Neural crest cell (in vitro differentiated cells): ENCODE measurements at places on chromosomes 6 and 20. TPM values are rescaled to one million over a fixed set of nuclear protein-coding genes. Genes with fewer than 3 reads are reported as not detected.

PRICKLE4 gene
- 2.9 and 4.1 TPM in 2 replicates for total RNA-seq

EYA2 gene
- 1.3 and 1.4 TPM in 2 replicates for total RNA-seq

GSS gene
- total RNA-seq = 78.8 and 84.5 TPM in 2 replicates

LAMA4 gene
- total RNA-seq = 14.7 and 18.0 TPM in 2 replicates

SLC35B2 gene
- 70.5 and 77.7 TPM in 2 replicates for total RNA-seq

SLC17A3 gene
- total RNA-seq = not detected in 2 replicates

CBLN4 gene
- total RNA-seq = not detected in 2 replicates

SEL1L2 gene
- not detected in 2 replicates for total RNA-seq

NINL gene
- total RNA-seq = 41.2 and 44.0 TPM in 2 replicates

CDH4 gene
- 7.8 and 8.9 TPM in 2 replicates for total RNA-seq

MED23 gene
- 30.0 and 30.5 TPM in 2 replicates for total RNA-seq

DNA sequence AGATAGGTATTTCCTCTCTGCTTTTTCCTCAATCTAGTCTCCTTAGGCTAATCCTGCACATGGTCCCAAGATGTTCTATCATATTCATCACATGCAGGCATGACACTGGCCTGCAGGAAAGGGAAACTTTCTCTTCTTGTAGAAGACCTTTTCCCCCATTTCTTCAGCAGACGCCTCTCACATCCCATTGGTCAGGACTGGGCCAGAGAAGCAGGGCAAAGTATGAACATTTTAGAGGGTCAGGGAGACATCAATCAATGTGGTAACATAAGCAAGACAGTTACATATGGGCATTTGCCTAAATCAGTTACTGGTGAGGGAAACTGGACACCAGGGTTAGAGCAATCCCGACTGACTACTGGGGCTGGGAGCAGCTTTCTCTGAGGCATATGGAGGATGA, 90.1 kb downstream of the CRYBG1 start:
- no peak for DNase-seq
- no peaks in the 10 kb centered on the region for H3K36me3 ChIP-seq
- H3K4me1 ChIP-seq = no peaks in the 10 kb centered on the region
- H3K27ac ChIP-seq = no peak overlapping the region
- peaks cover 4% of the 10 kb centered on the region for H3K27me3 ChIP-seq

DNA sequence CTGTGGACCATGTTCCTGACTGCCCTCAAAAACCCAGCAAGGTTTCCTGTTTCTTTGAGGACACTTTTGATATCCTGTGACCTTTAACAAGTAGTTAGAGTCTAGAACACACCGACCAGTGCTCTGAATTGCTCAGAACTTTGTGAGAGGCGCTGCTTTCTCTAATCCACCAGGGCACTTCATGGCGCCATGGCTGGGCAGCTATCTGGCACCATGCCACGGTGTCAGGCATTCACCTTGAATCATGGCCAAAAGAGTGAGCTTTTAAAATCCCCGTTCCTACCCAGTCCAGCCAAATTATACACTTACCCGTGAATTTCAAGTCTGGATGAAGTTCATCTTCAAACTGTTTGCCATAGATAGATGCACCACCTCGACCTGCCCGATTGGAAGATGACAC, 17.0 kb upstream of the CPNE5 start:
- no peak overlapping the region for H3K27ac ChIP-seq
- no peak for DNase-seq
- no peaks in the 10 kb centered on the region for H3K27me3 ChIP-seq
- peaks cover 10% of the 10 kb centered on the region for H3K4me1 ChIP-seq
- H3K4me3 ChIP-seq = no peak overlapping the region
- peaks cover 8% of the 10 kb centered on the region for H3K36me3 ChIP-seq

DNA sequence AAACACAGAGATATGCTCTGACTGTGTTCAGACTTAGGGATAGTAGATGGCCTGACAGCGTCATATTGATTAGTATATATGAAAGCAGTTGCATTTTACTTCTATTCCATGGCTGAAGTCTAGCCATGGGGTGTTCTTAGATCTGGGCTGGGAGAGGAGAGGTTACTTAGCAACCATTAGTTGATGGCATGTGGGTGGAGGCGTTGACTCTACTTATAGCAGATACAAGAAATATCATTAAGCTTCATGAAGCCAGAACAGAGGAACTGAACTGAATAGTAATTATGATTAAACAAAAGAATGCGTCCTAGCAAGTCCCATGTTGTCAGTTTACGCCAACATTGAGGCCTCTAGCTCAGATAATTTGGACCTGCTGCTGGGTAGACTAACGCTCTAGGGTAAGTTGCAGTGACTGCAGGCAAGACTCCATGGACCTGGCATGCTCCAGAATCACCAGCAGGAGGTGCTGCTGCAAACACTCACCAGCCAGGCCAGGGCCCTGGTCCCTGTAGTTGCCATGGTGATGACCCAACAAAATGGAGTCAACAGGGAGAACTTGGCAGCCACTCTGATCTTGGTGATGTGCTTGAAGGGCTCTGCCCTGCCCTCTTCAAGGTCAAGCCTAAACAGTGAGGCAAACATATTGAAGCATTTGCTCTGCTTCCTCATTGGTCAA, 477.3 kb downstream of the PREX1 start:
- no peak overlapping the region for H3K27ac ChIP-seq
- peaks cover 23% of the 10 kb centered on the region for H3K4me1 ChIP-seq
- no peak for DNase-seq
- no peak overlapping the region for H3K4me3 ChIP-seq

DNA sequence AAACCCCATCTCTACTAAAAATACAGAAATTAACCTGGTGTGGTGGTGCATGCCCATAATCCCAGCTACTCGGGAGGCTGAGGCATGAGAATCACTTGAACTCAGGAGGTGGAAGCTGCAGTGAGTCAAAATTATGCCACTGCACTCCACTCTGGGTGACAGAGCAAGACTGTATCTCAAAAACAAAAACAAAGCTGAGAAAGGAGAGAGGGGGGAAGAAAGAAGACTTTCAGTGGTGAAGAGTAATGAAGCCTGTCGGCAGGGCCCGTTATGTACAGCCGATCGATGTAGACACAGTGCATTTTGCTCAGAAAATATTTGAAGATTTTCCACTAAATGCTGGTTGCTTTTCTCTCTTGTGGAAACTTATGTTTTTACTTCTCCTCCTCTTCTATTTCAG, 13.8 kb downstream of the VAPB start:
- peaks cover 8% of the 10 kb centered on the region for H3K36me3 ChIP-seq
- no peaks in the 10 kb centered on the region for H3K27me3 ChIP-seq
- no peak for DNase-seq
- peaks cover 20% of the 10 kb centered on the region for H3K4me1 ChIP-seq
- H3K27ac ChIP-seq = no peak overlapping the region
- H3K4me3 ChIP-seq = no peak overlapping the region

DNA sequence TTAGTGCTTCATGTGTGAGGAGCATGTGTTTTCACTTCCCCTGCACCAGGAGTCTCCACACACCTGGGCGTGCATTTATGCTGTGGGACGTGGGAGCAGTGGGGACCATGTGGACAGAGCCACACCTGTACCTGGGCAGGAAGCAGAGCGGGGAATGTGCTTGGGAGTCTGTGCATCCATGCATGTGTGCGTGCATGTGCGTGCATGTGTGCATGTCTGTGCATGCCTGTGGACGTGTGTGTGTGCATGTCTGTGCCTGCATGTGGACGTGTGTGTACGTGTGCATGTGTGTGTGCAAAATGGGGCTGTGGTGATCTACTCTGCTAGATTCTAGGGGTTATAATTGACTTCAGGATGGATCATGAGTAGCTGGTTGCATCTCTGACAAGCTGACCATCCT, 224.0 kb upstream of the GMDS start:
- DNase-seq = no peak
- no peak overlapping the region for H3K27ac ChIP-seq
- H3K36me3 ChIP-seq = no peaks in the 10 kb centered on the region
- H3K4me1 ChIP-seq = no peaks in the 10 kb centered on the region
- no peak overlapping the region for H3K4me3 ChIP-seq

DNA sequence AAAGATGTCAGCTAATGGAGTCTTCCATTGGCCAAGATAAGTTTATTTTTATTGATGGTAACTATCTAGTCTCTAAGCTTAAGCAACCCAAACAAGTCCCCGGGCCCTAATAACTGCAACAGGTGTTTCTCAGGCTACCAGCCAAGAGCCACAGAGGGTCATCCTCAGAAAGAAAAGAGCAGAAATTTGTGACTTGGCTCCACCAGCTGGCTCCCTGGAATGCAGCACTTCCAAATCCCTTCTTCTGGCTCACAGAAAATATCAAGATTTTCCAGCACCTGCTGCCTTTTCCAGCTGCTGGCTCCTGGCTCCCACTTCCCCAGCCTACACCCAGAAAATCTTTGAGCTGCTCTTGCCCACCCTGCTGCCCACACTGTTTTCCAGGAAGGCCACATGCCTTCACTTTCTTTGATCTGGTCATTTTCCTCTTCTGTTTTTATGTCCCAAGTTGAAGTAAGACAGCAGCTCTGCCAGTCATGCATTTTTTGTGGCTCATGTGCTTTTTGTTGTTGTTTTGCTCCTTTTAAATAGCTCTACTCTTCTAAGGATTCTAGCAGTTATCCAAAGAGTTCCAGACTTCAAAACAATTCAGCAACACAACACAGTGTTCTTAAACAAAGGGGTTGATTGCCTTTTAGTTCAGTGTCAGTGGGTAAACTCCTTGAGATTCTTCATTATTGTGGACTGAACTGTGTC, 151.0 kb upstream of the SMLR1 start:
- no peaks in the 10 kb centered on the region for H3K27me3 ChIP-seq
- no peak overlapping the region for H3K4me3 ChIP-seq
- no peak overlapping the region for H3K27ac ChIP-seq
- H3K4me1 ChIP-seq = peaks cover 3% of the 10 kb centered on the region
- no peak for DNase-seq
- H3K36me3 ChIP-seq = no peaks in the 10 kb centered on the region

GRCh38 chr20:47202733-47203667, 153.5 kb downstream of the ZMYND8 start:
- H3K4me1 ChIP-seq = peaks cover 16% of the 10 kb centered on the region
- H3K4me3 ChIP-seq = no peak overlapping the region
- no peak for DNase-seq
- peak overlapping the region; percentile 0 for H3K27ac ChIP-seq
- no peaks in the 10 kb centered on the region for H3K27me3 ChIP-seq

GRCh38 chr6:3214898-3215297, 12.6 kb downstream of the TUBB2B start:
- no peaks in the 10 kb centered on the region for H3K36me3 ChIP-seq
- no peak for DNase-seq
- H3K27ac ChIP-seq = no peak overlapping the region
- H3K4me1 ChIP-seq = no peaks in the 10 kb centered on the region
- no peaks in the 10 kb centered on the region for H3K27me3 ChIP-seq

- no peaks in the 10 kb centered on the region for H3K4me1 ChIP-seq
- H3K36me3 ChIP-seq = no peaks in the 10 kb centered on the region
- no peak overlapping the region for H3K4me3 ChIP-seq
Measured at GRCh38 chr6:10451828-10452509, 37.1 kb upstream of the TFAP2A start.

- H3K27me3 ChIP-seq = no peaks in the 10 kb centered on the region
- peaks cover 2% of the 10 kb centered on the region for H3K36me3 ChIP-seq
- DNase-seq = no peak
- H3K4me3 ChIP-seq = no peak overlapping the region
- H3K4me1 ChIP-seq = peaks cover 38% of the 10 kb centered on the region
- peak overlapping the region; percentile 15 for H3K27ac ChIP-seq
Measured at GRCh38 chr6:3372184-3372846, 84.5 kb downstream of the SLC22A23 start.

DNA sequence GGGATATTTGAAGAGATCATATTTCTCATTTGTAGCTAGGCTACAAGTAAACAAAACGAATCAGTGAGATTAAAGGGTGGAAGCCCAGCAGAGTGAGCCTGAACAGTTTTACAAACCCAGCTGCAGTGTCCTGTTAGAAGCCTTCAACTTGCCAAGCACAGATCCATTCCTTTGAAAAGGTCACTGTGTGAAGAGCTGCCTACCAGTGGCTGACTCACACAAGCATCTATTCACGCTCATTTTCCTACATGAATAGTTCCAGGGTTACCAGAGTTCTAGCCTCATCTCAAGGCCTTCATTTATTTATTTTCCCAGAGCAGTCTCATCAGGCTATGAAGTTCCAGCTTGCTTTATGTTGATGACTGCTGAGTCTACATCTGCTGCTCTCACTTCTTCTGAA, 25.7 kb upstream of the MLIP start:
- no peaks in the 10 kb centered on the region for H3K36me3 ChIP-seq
- H3K4me1 ChIP-seq = peaks cover 10% of the 10 kb centered on the region
- DNase-seq = no peak
- H3K27ac ChIP-seq = peak overlapping the region; percentile 61

GRCh38 chr6:137136065-137136464, 37.4 kb downstream of the IL22RA2 start:
- DNase-seq = no peak
- H3K27me3 ChIP-seq = no peaks in the 10 kb centered on the region
- H3K27ac ChIP-seq = no peak overlapping the region

- no peaks in the 10 kb centered on the region for H3K36me3 ChIP-seq
- no peak overlapping the region for H3K27ac ChIP-seq
- H3K27me3 ChIP-seq = peaks cover 72% of the 10 kb centered on the region
- H3K4me3 ChIP-seq = peak overlapping the region; percentile 90
- H3K4me1 ChIP-seq = peaks cover 4% of the 10 kb centered on the region
Measured at GRCh38 chr6:123804014-123804786, 535 bp downstream of the NKAIN2 start.

DNA sequence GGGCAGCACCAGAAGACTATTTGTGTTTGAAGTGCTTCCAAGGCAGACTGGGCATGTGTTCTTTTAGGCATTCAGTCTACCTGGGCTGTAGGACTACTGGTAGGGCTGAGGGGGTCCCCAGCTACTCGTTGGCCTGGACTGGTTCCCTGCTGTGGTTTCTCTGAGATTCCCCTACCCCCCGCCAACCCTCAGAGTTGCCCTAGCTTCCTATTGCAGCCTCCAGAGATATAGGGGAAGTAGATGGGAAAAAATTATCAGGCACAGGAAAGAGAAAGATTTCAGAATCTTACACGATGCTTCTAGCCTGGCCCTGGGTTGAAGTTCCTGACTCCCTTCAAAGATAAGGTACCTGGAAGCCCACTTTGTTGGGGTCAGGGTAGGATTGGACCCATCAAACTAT, 22.5 kb downstream of the BRPF3 start:
- H3K27me3 ChIP-seq = no peaks in the 10 kb centered on the region
- peak overlapping the region; percentile 57 for H3K27ac ChIP-seq
- peaks cover 14% of the 10 kb centered on the region for H3K36me3 ChIP-seq
- no peaks in the 10 kb centered on the region for H3K4me1 ChIP-seq
- DNase-seq = no peak
- H3K4me3 ChIP-seq = no peak overlapping the region

- peaks cover 22% of the 10 kb centered on the region for H3K4me1 ChIP-seq
- peaks cover 21% of the 10 kb centered on the region for H3K36me3 ChIP-seq
- no peak overlapping the region for H3K27ac ChIP-seq
- H3K27me3 ChIP-seq = no peaks in the 10 kb centered on the region
- DNase-seq = no peak
- H3K4me3 ChIP-seq = no peak overlapping the region
Measured at GRCh38 chr6:108702106-108702851, 141.6 kb downstream of the FOXO3 start.

GRCh38 chr20:10090588-10091166, 55.9 kb downstream of the ANKEF1 start:
- H3K27me3 ChIP-seq = no peaks in the 10 kb centered on the region
- no peaks in the 10 kb centered on the region for H3K36me3 ChIP-seq
- no peak overlapping the region for H3K27ac ChIP-seq
- peaks cover 18% of the 10 kb centered on the region for H3K4me1 ChIP-seq
- peak; percentile 23 for DNase-seq

- no peak overlapping the region for H3K4me3 ChIP-seq
- H3K4me1 ChIP-seq = no peaks in the 10 kb centered on the region
- H3K27ac ChIP-seq = no peak overlapping the region
- no peak for DNase-seq
- H3K27me3 ChIP-seq = no peaks in the 10 kb centered on the region
Measured at GRCh38 chr20:13960525-13960924, 29.9 kb downstream of the SEL1L2 start.

- peaks cover 8% of the 10 kb centered on the region for H3K36me3 ChIP-seq
- H3K4me1 ChIP-seq = peaks cover 20% of the 10 kb centered on the region
- H3K27ac ChIP-seq = no peak overlapping the region
- peak overlapping the region; percentile 86 for H3K4me3 ChIP-seq
- no peak for DNase-seq
Measured at GRCh38 chr20:17683218-17684076, 1.4 kb upstream of the RRBP1 start.
